ENCODE measurements at places on chromosomes 7 and 10.

- DNase-seq: no peak
These were observed 452 bp upstream of the RPP30 start for GRCh38 chr10:90871279-90871765.

DNA sequence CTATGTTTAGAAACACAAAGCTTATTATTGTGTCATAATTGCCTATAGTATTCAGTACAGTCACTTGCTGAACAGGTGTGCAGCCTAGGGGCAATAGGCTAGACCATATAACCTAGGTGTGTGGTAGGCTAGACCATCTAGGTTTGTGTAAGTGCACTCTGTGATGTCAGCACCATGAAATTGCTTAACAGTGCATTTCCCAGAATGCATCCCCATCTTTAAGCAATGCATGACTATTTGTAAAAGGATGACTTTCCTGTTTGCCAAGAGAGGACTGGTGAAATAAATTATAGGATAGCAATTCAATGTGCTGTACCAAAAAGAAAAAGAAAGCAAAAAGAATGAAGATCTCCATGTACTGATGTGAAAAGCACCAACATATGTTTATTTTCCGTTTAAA is 288.7 kb upstream of the AUTS2 start:
- no peak for DNase-seq

DNA sequence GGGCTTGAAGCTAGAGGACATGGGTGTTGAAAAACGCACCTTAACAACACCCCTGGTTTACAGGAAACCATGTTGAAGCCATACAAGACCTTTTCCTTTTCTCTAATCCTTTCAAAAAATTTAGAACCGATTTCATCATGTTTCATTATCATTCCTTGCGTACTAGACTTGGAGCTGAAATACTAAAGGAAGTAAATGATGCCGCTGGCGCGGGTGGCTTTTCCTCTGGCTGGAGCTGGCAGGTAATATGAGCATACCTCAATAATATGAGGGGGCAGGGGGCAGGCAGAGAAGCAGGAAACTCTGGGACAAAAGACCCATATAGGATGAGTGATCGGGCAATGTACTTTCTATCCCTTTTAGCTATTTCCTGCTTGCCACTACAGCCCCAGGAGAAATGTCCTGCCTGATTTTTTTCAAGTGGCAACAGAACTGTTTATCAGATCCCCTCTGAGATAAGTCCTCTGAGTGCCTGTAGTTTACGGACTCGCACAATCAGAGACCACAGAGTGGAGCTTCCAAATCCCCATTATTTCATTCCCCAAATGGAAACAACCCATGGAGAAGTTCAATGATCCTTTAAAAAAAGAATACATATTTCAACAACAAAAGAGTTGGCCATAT is 450.1 kb downstream of the KCNMA1 start:
- no peak for DNase-seq

GRCh38 chr10:77032188-77032570 is 605.4 kb downstream of the KCNMA1 start:
- no peak for DNase-seq

- DNase-seq: peak; percentile 76
These were observed 8.3 kb upstream of the ZC3HAV1L start for GRCh38 chr7:139043823-139044812.

DNA sequence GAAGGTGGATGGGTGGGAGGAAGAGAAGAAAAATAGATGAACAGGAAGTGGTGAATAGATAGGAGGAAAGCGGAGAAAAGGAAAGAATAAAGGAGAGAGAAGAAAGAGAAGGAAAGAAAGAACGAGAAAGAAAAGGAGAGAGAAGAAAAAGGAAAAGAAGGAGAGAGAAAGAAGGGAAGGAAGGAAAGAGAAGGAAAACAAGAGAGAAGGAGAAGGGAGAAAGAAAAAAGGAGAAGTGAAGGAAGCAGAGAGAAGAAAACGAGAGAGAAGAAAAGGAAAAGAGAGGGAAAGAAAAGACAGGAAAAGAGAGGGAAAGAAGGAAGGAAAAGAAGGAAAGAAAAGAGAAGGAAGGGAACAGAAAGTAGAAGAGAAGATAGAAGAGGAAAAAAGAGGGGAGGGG is 211.8 kb downstream of the DIP2C start:
- no peak for DNase-seq

DNA sequence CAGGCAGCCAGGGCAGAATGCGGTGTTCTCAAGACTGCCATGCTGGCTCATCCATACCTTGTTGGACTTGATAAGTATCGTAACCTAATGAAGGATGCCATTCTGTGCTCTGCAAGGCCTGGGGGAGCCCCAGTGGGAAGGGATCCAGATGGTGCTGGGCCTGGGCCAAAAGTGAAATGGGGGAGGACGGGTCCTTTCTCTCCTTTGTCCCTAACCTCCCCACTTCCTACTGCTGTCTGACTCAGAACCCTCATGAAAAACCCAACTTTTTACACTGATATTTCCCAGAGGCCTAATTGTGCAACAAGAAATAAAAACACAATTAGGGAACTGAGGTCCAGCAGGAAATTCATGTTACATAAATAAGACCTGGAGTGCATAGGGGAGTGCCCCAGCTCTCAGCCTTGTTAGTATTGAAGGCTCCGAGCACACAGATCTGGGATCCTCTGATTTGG is 193.7 kb upstream of the SVIL start:
- DNase-seq: no peak

- no peak for DNase-seq
These were observed 96.4 kb downstream of the HIPK2 start for GRCh38 chr7:139681463-139681755.

GRCh38 chr10:108412323-108412722 is 1247.8 kb upstream of the SORCS1 start:
- DNase-seq: no peak

- no peak for DNase-seq
These were observed at the start of gene FAM237B for GRCh38 chr7:90320801-90321494. Gene FAM237B (minus strand): TSS chr7:90321304. CDS start chr7:90319748, 1,556 bp downstream.

- DNase-seq: no peak
These were observed 3.5 kb downstream of the GLCCI1 start for GRCh38 chr7:7972128-7972527.

Measured in activated CD8-positive, alpha-beta memory T cell treated with anti-CD3 and anti-CD28 coated beads, Interleukin-2, amount 50 U/mL, for 48 hours (primary cell).